Endothelial cell of coronary artery (primary cell): ENCODE measurements at places on chromosomes 5 and 9. TPM values are rescaled to one million over a fixed set of nuclear protein-coding genes. Genes with fewer than 3 reads are reported as not detected.

Gene LAMC3
- under 0.01 TPM in 1 of 2 replicates, not detected in the other for total RNA-seq

Gene TAF1L
- under 0.01 TPM in 2 replicates for total RNA-seq

Gene OGN
- under 0.01 TPM in 1 of 2 replicates, not detected in the other for total RNA-seq

Gene LCN15
- not detected in 2 replicates for total RNA-seq

Gene NTNG2
- 0.28 and 0.54 TPM in 2 replicates for total RNA-seq

Gene CCNO
- total RNA-seq = 0.09 and 0.45 TPM in 2 replicates

Gene MYMK
- total RNA-seq = not detected in 2 replicates

Gene TAS2R1
- total RNA-seq = not detected in 2 replicates

Gene CDKN2A
- total RNA-seq = 5.8 and 14.0 TPM in 2 replicates

Gene ZNF354B
- 6.1 and 12.0 TPM in 2 replicates for total RNA-seq

Gene PDLIM4
- 50.3 and 63.1 TPM in 2 replicates for total RNA-seq

Gene PKD2L2
- not detected in 2 replicates for total RNA-seq

Gene SV2C
- not detected in 2 replicates for total RNA-seq

Gene IRGM
- total RNA-seq = not detected in 2 replicates

Gene FSTL4
- not detected in 2 replicates for total RNA-seq

Gene CENPH
- 5.5 and 6.1 TPM in 2 replicates for total RNA-seq
